ENCODE measurements at places on chromosomes 4 and X.

DNA sequence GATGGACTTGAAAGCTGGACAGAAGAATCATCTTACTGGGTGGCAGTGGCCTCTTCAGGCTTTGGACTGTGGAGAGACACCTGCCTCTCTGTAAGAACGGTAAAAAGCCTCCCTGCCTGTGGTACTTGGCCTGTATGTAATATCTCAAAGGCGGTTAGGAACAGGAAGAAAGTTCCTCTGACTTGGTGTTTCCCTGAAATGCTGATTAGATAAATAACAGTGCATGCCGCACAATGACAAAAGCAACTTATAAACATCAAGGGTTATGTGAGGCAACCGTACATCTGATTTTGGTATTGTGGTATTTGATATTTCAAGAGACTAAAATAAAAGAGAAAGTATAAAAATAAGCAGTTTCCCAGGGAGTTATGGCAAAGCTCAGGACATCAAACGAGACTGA lies 92.4 kb upstream of the SORBS2 start:
- DNase-seq, result no peak

GRCh38 chrX:37608156-37608555 lies 36.7 kb downstream of the LANCL3 start:
- DNase-seq, result no peak

GRCh38 chr4:162347842-162348213 lies 184.0 kb upstream of the FSTL5 start:
- no peak for DNase-seq

DNA sequence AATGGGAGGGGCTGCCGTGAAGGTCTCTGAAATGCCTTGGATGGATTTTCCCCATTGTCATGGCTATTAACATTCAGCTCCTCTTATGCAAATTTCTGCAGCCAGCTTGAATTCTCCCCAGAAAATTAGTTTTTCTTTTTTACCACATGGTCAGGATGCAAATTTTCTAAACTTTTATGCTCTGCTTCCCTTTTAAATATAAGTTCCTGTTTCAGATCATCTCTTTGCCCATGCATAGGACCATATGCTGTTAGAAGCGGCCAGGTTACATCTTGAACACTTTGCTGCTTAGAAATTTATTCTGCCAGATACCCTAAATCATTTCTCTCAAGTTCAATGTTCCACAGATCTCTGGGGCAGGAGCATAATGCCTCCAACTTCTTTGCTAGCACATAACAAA lies 13.8 kb upstream of the CLDN34 start:
- no peak for DNase-seq

GRCh38 chr4:185222598-185222997 lies 13.2 kb downstream of the SNX25 start:
- DNase-seq, result no peak

DNA sequence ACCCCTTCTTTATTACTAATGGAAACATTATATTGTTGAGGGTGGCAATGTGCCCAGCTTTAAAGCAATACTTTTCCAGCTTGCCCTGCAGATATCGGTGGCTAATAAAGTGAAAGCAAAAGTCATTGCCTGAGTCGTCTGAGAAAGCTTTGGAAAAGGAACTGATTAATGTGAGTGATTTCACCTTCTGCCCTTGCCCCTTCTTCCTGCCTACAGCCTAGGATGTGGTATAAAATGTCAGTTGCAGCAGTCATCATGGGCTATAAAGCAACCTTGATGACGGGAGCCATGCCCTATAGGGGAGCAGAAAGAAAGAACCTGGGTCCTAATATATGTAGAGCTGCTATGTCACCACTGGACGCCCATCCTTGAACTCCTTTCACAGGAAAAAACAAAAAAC lies 132.4 kb upstream of the USP9X start:
- no peak for DNase-seq

- no peak for DNase-seq
These were observed 169.2 kb upstream of the RBPJ start for GRCh38 chr4:26151615-26152014.

- no peak for DNase-seq
These were observed 102.5 kb upstream of the MID1 start for GRCh38 chrX:10722851-10723250.

- DNase-seq, result no peak
These were observed 23.1 kb downstream of the MOSPD2 start for GRCh38 chrX:14896273-14896672.

- DNase-seq, result no peak
These were observed 440 bp upstream of the ARHGAP36 start for GRCh38 chrX:131057706-131058105.

GRCh38 chr4:123017636-123018395 lies 95.4 kb upstream of the NUDT6 start:
- DNase-seq, result no peak

DNA sequence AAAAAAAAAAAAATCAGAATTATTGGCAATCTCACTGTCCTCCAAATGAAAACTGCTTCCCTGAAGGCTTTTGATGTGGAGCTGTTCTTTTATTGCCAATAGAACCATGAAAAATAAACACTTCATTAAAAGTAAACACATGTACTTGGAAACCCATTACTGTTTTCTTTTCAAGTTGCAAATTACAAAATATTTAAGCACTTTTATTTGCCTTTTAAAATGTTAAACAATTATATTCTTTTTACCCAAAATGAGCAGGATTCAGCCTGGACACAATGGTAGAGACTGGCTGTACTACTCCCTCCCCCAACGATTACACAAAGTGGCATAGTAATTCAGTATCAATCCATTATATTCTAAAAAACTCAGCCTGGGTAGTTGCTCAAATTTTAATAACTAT lies 60.9 kb downstream of the SH2D1A start:
- no peak for DNase-seq

DNA sequence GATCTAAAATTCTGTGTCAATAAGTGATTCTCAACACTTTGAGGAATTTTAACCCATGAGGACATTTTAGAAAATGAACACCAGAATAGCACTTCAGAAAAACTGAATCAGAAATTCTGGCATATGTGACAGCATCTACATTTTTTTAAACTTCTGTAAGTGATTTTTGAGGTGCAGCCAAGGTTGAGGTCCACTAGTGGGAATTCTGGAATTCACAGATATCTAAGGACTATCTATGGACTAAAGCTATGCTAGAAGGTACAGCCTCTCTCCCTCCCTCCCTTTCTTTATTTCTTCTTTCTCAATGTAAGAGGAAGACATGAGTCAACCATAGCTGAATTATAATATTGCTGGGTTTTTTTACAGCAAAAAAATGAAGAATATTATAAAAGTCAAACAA lies 508.2 kb upstream of the ATOH1 start:
- DNase-seq, result no peak

DNA sequence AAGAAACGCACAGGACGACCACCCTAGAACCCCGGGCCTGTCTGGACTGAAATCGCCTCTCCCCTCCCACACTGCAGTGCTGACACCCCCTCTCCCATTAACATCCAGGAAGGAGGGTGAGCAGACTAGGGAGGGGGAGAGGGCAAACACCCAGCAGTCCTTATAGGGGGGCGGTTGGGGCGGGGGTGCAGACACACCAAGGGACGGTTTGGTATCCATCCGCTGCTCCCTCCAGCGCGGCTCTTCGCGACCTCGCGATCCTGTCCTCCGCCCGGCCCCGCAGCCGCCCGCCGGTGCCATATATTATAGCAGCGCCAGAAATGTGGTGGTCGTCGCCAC lies 411 bp upstream of the GPRASP1 start:
- no peak for DNase-seq

- DNase-seq, result no peak
These were observed 38.4 kb downstream of the HTT start for GRCh38 chr4:3112609-3113469.

GRCh38 chr4:66639361-66639760 lies 905.9 kb downstream of the CENPC start:
- DNase-seq, result no peak

GRCh38 chr4:176668324-176668723 lies 124.4 kb downstream of the VEGFC start:
- no peak for DNase-seq

GRCh38 chr4:146182443-146182842 lies 6.9 kb downstream of the LSM6 start:
- DNase-seq, result no peak

DNA sequence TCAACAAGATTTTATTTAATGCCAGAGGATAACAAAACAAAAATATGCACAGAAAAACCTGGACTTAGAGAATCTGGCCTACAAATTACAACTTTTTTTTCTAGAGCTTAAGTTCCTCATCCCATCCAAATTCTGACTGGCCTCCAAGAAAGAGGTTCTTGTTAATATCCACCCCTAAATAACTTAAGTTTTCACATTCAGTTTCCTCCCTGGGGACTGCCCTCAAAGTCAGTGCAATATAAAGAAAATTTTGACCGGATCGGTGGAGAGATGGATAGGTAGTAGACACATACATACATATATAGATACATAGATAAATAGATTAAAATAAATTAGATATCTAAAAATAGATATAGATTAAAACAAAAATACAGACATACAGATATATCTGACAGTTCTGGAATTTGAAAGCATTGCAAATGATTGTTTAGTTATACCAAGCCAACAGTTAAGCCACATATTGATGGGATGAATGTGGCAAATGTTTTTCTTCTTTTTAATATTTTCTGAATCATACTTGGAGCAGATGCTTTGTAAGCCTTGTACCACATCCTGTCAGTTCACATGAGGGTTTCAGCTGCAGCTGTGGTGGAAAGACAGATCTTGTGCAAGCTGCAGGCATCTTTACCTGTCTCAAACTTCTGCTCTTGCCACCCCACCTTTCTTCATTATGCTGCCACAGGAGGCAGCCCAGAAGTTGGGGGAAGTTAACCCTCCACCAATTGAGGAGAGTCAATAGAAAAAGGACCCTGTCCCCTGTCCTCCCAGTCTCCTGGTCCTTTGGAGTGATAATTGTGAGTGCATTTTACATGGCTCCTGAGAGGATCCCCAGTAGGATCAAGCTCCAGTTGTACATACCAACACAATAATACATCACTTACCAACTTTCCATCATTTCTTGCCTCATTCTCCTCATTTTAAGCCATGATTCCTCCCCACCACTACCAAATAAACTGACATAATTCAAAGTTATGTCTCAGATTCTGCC lies 58.5 kb upstream of the PRDM8 start:
- no peak for DNase-seq

GRCh38 chrX:68697465-68698125 lies 50.1 kb downstream of the STARD8 start:
- DNase-seq, result no peak

DNA sequence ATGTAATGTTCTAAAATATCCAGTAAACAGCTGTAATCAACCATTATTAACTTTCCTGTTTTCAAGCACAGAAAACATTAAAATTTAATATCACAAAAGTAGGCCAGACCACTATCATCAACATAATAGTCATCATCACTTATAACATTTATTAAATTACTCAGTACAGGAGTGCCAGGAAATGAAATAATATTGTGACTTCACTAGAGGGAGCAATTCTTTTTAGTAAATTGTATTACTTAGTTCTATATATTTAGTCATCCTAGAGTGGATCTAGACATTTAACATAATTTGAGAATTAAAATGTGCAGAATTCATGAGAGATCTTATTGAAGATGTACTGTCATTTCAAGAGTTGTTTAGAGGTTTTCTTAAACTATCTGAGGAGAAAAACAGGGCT lies 33.6 kb downstream of the PITX2 start:
- no peak for DNase-seq

DNA sequence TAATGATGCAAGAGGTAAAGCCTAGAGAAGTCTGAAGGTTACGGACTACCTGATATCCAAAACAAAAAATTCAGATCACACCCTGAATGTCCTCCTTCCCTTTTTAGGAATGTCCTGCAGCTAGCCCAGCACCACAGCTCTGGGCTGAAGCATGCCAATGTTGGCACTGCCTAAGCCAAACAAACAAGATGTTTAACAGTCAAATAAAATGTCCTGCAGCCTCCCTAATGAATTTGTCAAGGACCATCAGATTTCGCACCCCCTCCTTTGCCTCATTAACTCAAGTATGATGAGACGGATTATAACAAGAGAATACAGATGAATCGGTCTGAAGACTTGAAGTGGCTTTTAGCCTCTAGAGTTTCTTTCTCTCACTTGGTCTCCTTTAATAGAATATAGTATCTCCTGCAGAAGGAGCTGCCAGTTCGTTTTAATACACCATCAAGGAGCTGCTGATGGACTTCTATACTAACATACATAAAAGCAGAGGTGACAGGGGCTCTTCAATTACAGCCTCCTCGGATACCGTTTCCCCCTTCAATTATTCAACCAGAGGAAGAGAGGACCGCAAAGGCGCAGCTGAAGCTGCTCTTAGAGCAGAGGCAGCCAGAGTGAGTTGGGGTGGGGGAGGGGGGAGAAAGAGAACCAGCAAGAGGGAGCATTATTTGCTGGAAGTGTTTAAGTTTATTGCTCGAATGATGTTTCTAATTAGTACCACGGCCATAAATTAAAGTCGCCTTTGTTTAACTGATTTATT lies 3.0 kb upstream of the MAB21L2 start:
- no peak for DNase-seq

GRCh38 chr4:63921561-63921960 lies 487.7 kb downstream of the TECRL start:
- DNase-seq, result no peak

GRCh38 chrX:27307546-27307945 lies 155.6 kb downstream of the PPP4R3C start:
- DNase-seq, result no peak

GRCh38 chr4:124304941-124305340 lies 407.6 kb downstream of the ANKRD50 start:
- no peak for DNase-seq

GRCh38 chrX:131650637-131651410 lies 107.0 kb downstream of the OR13H1 start:
- no peak for DNase-seq

DNA sequence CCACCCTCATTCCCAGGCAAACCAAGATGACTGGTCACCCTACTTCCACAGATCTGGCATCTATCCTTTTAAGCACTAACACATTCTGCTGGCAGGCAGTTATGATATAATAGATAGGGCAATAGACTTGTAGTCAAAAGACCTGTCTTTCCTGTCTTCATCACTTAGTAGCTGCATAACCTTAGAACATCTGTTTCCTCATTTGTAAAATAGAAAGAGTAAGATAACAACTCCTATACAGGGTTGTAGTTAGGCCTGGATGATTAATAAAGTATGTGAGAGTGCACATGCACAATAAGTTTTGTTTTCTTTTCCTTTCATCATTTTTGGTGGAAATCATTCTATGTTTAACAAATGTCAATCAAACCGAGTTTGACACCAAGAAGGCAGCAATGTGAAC lies 72.1 kb downstream of the GPR82 start:
- DNase-seq, result no peak

DNA sequence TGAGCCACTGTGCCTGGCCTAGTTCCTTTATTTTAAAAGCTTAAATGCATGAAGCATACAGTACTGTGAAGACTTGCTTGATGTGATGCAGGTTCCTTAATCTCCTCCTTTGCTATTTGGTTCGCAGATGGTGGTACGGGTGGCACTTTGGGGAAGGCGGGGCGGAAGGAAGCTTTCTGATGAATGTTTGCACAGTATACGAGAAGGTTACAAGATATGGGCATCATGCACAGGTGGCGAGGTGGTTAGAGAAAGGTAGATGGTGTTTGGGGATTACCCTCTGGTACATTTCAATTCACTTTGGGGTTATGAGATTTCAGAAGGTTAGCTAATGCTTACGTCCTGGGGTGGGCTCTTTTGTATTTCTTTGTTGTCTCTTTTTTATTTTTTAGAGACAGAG lies 17.2 kb downstream of the RHOH start:
- no peak for DNase-seq
